ENCODE measurements at places on chromosomes 6 and 20.

DNA sequence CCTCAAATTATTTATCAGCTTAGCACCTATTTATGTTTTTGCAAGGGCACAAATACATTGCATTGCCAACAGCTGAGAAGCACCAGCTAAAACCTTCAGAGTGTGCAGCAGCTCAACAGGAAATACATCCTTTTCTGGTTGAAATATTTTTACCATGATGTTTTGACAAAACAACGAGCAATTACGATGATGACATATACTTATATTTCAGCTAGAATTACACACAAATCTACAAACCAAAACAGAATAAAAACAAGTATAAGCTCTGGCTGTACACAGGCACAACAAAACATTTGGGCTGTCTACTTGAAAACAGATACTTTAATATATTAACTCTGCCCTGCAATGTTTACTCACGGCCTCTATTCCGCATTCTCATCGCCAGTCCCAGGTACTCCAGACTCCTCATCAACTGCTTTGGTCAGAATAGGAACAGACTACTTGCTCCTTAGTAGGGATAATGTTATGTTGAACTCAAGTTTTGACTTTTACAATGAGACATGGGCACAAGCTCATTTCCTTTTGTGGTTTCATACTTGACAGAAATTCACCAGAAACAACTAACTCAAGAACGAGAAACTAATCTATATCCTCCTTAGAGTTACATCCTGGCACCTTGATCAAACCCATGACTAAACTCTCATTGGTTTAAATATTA, 377.6 kb downstream of the ESR1 start:
- no peak for DNase-seq

GRCh38 chr6:73796881-73797280, 100.9 kb downstream of the CD109 start:
- no peak for DNase-seq

DNA sequence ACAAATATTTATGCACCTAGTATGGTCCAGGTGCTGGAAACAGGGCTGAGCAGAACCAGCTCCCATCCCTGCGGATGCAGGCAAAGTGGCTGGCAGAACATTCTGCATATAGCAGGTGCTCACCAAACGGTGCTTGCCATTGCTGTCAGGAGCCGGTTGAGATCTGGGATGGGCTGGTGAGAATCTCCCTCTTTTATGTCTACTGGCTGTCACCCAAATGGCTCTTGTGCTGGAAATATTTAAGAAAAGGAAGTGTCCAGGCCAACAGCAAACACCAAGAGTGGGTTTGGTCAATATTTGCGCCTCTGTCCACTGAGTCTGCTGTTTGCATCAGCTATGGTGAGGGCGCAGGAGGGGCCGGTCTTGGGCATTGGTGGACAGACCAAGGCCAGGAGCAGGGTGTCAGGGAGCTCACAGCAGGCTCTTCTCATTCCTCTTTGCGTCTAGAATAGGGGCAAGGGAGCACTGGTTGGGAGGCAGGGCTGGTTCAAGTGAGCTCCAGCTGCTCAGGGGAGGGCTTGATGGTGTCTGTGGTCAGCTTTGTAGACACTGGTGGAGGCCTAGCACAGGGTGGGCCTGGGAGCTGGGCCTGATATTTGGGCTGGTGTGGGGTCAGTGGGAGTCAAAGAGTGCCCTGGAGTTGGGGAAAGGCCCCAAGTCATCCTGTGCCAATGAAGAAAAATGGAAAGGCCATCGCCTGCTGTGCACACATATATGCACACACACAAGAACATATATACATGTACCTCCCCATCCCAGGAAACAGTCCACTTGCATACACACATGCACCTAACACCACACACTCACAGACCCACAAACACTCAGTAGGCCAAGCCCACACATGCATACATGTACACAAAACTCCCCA, 1.4 kb upstream of the BPIFB2 start:
- no peak for DNase-seq

DNA sequence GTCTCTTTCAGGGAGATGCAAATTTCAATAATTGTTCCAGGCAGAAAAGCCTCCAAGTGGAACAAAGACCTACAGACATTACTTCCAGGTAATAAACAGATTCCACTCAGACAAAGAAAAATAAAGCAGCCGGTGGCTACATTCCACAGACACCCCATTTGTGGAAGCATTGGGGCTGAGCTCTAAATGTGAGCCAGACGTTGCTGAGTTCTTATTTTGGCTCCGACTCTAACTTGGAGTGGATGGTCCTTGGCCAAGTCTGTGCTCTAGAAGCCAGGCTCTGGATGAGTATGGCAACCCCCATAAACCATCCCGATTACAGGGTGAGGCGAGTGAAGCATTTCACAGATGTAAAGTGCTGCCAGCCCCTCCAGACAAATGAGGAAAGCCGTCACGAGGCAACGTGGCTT, 6.6 kb downstream of the TRAM2 start:
- DNase-seq = peak; percentile 32

DNA sequence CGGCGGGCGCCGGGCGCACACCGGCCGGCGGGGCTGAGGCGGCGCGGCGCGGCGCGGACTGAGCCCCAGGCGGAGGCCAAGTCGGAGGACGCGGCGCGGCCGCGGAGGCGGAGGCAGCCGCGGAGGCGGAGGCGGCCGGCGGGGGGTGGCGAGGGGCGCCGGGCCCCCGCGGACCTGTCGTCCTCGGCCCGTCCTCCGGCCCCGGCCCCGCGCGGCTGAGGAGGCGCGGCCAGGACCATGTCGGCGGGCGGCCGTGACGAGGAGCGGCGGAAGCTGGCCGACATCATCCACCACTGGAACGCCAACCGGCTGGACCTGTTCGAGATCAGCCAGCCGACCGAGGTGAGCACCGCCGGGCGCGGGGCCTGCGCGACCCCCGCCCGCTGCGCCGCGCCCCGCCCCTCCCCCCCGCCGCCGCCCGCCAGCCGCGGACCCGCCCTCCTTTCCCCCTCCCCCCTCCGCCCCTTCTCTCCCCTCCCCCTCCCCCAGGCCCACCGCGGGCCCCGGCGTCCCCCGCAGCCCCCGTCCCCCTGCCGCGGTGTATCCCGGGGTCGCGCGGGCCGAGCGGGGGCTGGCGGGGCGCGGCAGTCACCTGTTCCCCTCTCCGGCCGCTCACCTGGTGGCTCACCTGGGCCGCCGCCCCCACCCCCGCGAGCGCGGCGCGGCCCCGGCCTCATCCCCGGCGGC, at the start of gene AFDN:
AFDN (plus strand) TSS at position 16 of the 687 bp plus-strand sequence; CDS start at position 238, 222 bp downstream.
- DNase-seq = no peak

- no peak for DNase-seq
Observed at GRCh38 chr6:117137711-117138110, 127.6 kb upstream of the VGLL2 start.

GRCh38 chr6:52231406-52232127, 12.7 kb downstream of the IL17F start:
- DNase-seq = no peak

DNA sequence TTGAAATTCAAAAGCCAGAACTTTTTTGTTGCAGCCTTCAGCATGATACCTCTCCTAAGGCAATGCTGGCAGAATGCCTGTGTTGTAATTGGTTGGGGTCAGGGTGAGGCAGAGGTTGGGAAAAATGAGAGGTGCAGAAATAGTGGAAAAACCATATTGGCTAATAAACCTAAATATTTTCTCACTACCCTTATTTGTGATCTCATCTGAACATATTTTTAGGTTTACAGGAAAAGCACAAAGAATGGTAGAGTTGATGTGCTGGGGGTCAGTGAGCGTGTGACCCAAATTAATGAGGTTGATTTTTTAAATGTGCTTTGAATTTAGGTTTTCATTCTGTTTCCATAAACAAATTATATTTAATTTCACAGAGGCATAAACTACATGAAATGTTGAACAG, 437.3 kb downstream of the HDGFL1 start:
- no peak for DNase-seq

DNA sequence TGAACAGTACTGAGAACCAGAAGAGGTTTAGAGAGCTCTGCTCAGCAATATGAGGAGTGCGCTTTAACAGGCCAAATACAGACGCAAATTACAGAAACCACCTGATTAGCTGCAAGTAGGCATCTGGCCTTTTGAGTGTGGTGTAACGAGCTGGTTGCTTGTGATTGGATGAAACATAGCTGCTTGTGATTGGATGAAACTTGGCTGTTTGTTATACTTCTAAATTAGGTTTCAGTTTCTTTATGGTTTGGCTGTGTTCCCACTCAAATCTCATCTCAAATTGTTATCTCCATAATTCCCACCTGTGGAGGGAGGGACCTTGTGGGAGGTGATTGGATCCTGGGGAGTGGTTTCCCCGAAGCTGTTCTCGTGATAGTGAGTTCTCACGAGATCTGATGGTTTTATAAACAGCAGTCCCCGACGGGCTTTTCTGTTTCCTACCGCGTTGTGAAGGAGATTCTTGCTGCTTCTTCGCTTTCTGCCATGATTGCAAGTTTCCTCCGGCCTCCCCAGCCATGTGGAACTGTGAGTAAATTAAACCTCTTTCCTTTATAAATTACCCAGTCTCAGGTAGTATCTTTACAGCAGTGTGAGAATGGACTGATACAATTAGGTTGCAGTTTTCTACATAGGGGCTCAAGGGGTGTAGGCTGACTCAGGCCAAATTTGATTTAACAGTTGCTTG, 655.9 kb upstream of the MAN1A1 start:
- no peak for DNase-seq

DNA sequence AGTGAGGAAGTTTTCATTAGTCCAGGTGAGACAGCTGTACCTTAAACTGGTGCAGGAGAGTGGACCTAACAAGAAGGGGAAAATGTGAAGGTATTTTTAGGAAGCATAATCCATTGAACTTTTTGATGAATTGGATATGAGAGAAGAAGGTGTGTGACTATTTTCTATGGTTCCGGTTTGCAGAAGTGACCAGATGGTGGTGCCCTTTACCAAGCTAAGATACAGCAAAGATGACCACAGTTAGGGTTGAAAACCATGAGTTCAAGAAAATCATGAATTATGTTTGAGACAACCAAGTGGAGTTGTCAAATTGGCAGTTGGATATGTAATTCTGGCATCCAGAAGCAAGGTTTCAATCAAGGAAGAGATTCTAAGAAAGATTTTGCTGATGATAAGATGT, 61.9 kb upstream of the NRSN1 start:
- no peak for DNase-seq

DNA sequence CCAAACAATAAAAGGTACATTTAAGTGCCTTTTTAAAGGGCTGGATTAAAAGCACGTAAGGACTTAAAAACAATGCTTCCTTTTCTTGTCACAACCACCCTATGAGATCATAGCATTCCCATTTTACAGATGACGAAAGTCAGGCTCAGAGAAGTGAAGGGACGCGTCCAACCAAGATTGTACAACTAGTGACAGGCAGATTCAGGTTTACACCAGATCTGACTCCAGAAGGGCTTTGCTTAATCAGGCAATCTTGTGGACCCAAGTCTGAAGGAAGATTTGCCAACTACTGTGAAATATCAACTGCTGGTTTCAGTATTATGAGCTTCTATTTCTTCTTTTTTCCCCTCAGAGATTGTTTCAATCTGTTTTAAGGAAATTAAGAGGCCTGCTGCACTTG, 877 bp downstream of the ENPP4 start:
- no peak for DNase-seq

DNA sequence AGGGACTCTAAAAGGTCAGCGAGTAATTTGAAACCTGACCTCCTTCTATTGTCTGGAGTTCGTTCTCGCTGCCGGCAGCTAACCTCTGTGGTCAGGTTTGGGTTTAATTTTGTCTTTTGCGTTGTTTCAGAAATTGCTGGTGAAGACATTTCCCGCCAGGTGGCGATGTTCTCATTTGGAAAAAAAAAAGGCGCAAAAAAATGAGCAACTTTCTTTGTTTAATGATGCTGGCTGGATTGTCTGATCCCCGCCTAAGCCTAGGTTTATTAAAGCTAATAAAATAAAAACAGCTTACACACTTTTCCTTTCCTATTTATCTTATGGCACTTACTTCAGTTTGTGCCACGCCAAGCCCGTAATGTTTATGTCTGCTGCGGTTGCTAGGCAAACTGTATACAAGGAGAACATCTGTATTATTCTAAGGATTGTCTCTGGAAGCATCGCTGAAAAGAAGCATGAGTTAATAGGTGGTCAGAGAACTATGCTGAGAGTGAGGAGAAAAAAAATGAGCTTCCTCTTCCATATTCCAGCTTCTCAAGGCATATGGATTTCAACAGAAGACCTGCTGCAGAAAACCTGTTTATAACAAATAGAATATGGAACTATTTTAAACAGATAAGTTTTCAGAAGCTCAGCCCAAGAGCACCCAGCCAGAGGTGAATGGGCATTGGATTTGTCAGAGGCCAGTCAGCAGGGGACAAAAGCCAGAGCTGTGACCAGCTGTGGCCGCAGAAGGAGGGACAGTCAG, 205.7 kb downstream of the DOK5 start:
- peak; percentile 65 for DNase-seq

- DNase-seq = no peak
Observed at GRCh38 chr6:24194978-24195700, 69.1 kb downstream of the NRSN1 start.

DNA sequence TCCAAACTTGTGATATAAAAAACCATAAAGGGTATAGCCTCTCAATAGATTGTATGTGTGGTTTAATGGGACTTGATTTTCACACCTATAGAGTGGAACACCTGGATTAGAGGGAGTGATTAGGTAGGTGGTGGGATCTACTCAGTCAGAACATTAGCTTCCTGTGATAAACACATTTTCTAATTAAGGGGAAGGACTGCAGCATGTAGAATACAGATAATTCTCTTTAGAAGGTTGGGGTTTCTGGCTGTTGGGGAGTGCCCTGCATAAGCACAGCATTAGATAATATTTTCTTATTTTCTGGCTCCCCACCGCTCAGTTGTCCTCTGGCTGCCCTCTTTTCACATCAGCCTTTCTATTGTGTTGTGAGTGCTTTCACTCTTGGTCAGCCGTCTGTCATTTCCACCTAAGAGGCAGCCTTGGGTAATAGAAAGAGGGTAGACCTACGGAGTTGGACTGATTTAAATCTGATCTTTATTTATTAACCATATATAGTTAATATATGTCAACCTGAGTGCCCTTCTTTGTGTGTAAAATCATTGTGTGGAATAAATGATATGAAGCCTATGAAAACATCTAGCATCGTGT, 8.0 kb downstream of the CSE1L start:
- no peak for DNase-seq

GRCh38 chr20:43977962-43978361, 63.3 kb downstream of the TOX2 start:
- DNase-seq = no peak

DNA sequence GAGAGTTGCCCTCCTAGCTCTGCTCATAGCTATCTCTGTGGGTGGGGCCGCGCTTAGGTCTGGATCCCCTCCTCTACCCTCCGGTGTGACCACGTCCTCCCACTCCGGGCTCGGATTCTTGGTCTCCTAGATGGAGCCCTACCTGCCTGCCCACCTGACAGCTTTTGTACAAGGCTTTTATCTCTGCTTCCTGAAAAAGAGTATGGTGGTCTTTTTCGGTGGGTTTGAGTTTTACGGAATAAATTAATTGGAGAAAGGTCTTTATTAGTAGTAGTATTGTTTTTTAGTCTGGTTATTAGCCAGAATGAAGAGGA, 773 bp downstream of the SMAP1 start:
- no peak for DNase-seq

- DNase-seq = no peak
Observed at GRCh38 chr6:37021356-37022129, 16.1 kb downstream of the FGD2 start.
